ENCODE measurements at places on chromosomes 3 and 15. TPM values are rescaled to one million over a fixed set of nuclear protein-coding genes. Genes with fewer than 3 reads are reported as not detected.
A peak's percentile ranks its signal among the peaks of the same experiment; 100 is the strongest.

- H3K27ac ChIP-seq = no peak overlapping the region
- H3K36me3 ChIP-seq = peaks cover 1% of the 10 kb centered on the region
- H3K4me3 ChIP-seq = no peak overlapping the region
- no peaks in the 10 kb centered on the region for H3K4me1 ChIP-seq
These were observed 25.0 kb upstream of the RFTN1 start for GRCh38 chr3:16538507-16538906.

DNA sequence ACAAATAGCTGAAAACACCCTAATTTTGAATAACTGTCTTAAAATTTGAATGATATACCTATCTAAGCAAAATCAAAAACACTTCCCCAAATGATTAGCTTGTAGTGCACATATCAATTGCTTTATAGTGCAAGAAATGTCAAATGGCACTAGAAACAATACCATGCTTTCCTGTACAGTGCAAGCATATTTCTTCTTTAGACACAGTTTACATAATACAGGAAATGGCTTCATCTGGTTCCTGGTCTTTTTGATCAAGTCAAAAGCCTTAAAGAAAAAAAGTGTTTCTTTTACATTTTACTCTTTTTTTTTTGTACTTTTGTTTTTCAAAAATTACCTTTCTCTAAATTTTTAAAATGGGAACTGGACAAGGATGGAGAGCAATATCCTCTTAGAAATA is 352.1 kb downstream of the MECOM start:
- DNase-seq = no peak
- H3K4me1 ChIP-seq = no peaks in the 10 kb centered on the region
- no peaks in the 10 kb centered on the region for H3K27me3 ChIP-seq
- H3K36me3 ChIP-seq = no peaks in the 10 kb centered on the region
- no peak overlapping the region for H3K27ac ChIP-seq
- H3K4me3 ChIP-seq = no peak overlapping the region

GYG1 gene
- 48.6 TPM for total RNA-seq

BCHE gene
- total RNA-seq = not detected

GRCh38 chr3:12574661-12575060 is 17.8 kb downstream of the MKRN2 start:
- peaks cover 41% of the 10 kb centered on the region for H3K36me3 ChIP-seq
- H3K4me1 ChIP-seq = no peaks in the 10 kb centered on the region
- H3K4me3 ChIP-seq = no peak overlapping the region
- H3K27ac ChIP-seq = no peak overlapping the region

- H3K27me3 ChIP-seq = peaks cover 2% of the 10 kb centered on the region
- DNase-seq = no peak
- H3K27ac ChIP-seq = no peak overlapping the region
- no peaks in the 10 kb centered on the region for H3K4me1 ChIP-seq
- no peaks in the 10 kb centered on the region for H3K36me3 ChIP-seq
- no peak overlapping the region for H3K4me3 ChIP-seq
These were observed 419.4 kb downstream of the RBMS3 start for GRCh38 chr3:29700256-29700655.

DNA sequence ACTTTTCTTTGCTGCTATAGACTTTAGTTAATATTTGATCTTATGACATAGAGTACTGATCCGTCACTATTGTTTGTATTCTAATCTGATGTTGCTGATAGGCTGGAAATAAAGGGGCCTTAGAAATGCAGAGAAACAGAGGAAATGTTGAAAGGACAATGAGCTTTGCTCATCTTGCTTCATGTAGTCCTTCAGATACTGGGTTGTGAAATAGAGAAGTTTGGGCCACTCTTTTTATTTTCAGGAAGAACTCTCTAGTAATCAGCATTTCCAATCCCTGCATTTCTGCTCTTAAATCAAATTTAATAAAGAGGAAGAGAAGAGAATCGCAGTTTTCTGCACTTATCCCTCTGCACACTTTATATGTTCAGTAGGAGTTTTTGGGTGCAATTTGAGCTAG is 192.8 kb upstream of the THBS1 start:
- H3K36me3 ChIP-seq = no peaks in the 10 kb centered on the region
- H3K27me3 ChIP-seq = peaks cover 4% of the 10 kb centered on the region
- no peak overlapping the region for H3K27ac ChIP-seq
- no peak for DNase-seq

- no peak overlapping the region for H3K27ac ChIP-seq
- no peaks in the 10 kb centered on the region for H3K36me3 ChIP-seq
- H3K4me3 ChIP-seq = no peak overlapping the region
- peaks cover 15% of the 10 kb centered on the region for H3K27me3 ChIP-seq
- peak; percentile 9 for DNase-seq
- no peaks in the 10 kb centered on the region for H3K4me1 ChIP-seq
These were observed 30.2 kb upstream of the MAGEF1 start for GRCh38 chr3:184741798-184742675.

LRRC31 gene
- not detected for total RNA-seq

TP53BP1 gene
- 27.1 TPM for total RNA-seq

GRCh38 chr15:48131324-48131723 is 10.5 kb downstream of the SLC24A5 start:
- DNase-seq = no peak
- H3K27ac ChIP-seq = no peak overlapping the region
- H3K36me3 ChIP-seq = no peaks in the 10 kb centered on the region
- no peak overlapping the region for H3K4me3 ChIP-seq

GRCh38 chr3:632571-633170 is 436.1 kb downstream of the CHL1 start:
- H3K4me1 ChIP-seq = no peaks in the 10 kb centered on the region
- no peak overlapping the region for H3K27ac ChIP-seq
- no peak for DNase-seq
- H3K27me3 ChIP-seq = no peaks in the 10 kb centered on the region
- no peak overlapping the region for H3K4me3 ChIP-seq

- no peaks in the 10 kb centered on the region for H3K36me3 ChIP-seq
- no peak for DNase-seq
- H3K4me1 ChIP-seq = no peaks in the 10 kb centered on the region
- H3K4me3 ChIP-seq = no peak overlapping the region
These were observed 26.4 kb upstream of the KBTBD12 start for GRCh38 chr3:127888564-127889107.

DNA sequence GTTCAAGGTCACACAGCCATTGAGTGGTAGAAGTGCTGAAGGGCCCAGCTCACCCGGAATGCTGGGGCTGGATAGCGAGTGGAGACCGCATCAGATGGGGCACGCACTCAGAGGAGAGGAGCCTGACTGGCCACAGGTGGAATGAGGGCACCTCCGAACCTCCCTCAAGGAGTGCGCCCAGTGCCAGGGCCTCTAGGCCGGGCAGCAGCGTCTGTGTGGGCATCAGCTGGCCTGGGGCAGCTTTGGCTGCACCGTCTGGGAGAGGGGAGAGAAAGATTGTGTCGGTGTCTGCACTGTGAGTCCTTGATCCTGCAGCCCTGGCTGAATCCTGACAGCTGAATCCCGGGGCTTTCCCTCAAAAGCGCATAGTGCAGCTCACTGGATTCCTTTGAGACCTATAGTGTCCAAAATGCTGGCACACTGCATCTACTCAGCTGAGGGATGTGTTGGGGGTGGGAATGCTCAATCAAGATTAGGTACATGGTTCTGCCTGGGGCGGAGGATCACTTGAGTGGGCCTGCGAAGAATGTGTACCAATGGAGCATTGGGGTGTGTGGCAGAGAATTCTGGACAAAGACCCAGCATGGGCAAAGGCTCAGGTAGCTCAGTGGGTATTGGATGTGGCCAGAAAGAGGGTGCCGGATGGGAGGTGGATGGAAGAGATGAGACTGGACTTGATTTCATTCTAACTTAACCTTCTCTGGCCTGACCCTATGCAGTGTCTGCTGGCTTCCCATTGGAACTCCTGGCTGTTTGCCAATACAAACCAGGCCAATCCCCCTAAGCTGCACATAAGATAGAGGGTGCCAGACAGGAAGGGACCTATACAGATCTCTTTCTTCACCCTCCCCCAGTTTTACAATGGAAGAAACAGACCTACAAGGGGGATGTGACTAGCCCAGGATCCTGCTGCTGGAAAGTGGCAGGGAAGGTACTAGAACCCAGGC is 950 bp downstream of the ANKDD1A start:
- H3K27ac ChIP-seq = no peak overlapping the region
- no peak for DNase-seq
- H3K36me3 ChIP-seq = peaks cover 2% of the 10 kb centered on the region
- H3K27me3 ChIP-seq = peaks cover 16% of the 10 kb centered on the region
- H3K4me1 ChIP-seq = peaks cover 33% of the 10 kb centered on the region

ROPN1 gene
- not detected for total RNA-seq

MAP4 gene
- total RNA-seq = 119 TPM

ACKR2 gene
- total RNA-seq = 3.9 TPM

GRCh38 chr3:30263925-30264313 is 342.5 kb upstream of the TGFBR2 start:
- H3K27me3 ChIP-seq = no peaks in the 10 kb centered on the region
- DNase-seq = no peak
- no peak overlapping the region for H3K4me3 ChIP-seq
- peaks cover 11% of the 10 kb centered on the region for H3K36me3 ChIP-seq
- peak overlapping the region; percentile 32 for H3K27ac ChIP-seq
- H3K4me1 ChIP-seq = peaks cover 19% of the 10 kb centered on the region

WDR93 gene
- not detected for total RNA-seq

DNA sequence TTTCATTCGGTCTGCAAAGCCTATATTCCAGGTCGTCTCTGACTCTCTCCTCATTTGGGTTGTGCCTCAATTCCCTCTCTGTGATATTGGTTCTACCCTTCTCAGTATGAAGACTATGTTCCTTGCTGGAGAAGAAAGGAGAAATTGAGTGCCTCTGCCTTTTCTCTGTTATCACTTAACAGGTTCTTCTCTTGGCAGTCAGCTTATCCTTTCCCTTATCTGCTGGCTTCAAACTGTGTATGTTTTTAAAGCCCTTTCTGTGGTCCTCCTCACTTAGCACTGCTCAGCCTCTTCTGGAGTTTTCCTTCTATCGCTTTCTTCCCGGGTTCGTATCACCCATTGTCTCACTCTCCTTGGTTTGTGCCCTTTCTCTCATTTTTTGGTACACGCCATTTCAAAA is 65.3 kb upstream of the FSTL1 start:
- no peak for DNase-seq
- H3K4me3 ChIP-seq = no peak overlapping the region
- no peak overlapping the region for H3K27ac ChIP-seq
- H3K4me1 ChIP-seq = no peaks in the 10 kb centered on the region

DNA sequence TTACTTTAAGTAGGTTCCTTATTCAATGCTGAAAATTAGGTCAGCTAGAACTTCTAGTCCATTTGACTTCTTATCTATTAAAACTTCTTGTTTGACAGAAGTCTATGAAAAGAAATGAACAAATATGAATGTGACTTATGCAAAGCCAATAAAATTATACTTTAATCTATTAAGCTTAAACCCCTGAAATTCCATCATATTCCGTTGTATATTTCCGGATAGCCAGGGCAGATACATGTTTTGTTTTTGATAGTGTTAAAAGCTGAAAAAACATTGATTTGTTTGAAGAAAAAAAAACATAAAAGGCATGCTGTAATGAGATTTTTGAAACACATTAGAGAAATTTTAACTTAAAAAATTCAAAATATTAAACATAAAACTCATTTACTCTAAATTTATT is 667.2 kb upstream of the NAALADL2 start:
- H3K36me3 ChIP-seq = no peaks in the 10 kb centered on the region
- no peaks in the 10 kb centered on the region for H3K4me1 ChIP-seq
- H3K27me3 ChIP-seq = no peaks in the 10 kb centered on the region
- H3K4me3 ChIP-seq = no peak overlapping the region

GRCh38 chr3:28139967-28140634 is 101.3 kb upstream of the CMC1 start:
- no peak for DNase-seq
- no peaks in the 10 kb centered on the region for H3K36me3 ChIP-seq
- H3K4me1 ChIP-seq = no peaks in the 10 kb centered on the region
- no peak overlapping the region for H3K4me3 ChIP-seq
